ENCODE measurements at places on chromosomes 12 and 14. TPM values are rescaled to one million over a fixed set of nuclear protein-coding genes. Genes with fewer than 3 reads are reported as not detected.

KRT83 gene
- not detected for polyA plus RNA-seq

APOF gene
- not detected for polyA plus RNA-seq

KLRC3 gene
- not detected for polyA plus RNA-seq

ARHGAP9 gene
- polyA plus RNA-seq: 0.15 TPM

SHMT2 gene
- polyA plus RNA-seq: 128 TPM

KRT74 gene
- 0.10 TPM for polyA plus RNA-seq

GALNT4 gene
- polyA plus RNA-seq: 3.4 TPM

PTPRO gene
- polyA plus RNA-seq: 0.14 TPM

FAM186B gene
- polyA plus RNA-seq: 0.13 TPM

ACSM4 gene
- polyA plus RNA-seq: not detected

TRHDE gene
- 0.12 TPM for polyA plus RNA-seq

GRCh38 chr12:2382370-2383155 is 329.8 kb downstream of the CACNA1C start:
- no peak for DNase-seq

- no peak for DNase-seq
Observed at GRCh38 chr12:113174461-113175384, 10.6 kb downstream of the DDX54 start.

DNA sequence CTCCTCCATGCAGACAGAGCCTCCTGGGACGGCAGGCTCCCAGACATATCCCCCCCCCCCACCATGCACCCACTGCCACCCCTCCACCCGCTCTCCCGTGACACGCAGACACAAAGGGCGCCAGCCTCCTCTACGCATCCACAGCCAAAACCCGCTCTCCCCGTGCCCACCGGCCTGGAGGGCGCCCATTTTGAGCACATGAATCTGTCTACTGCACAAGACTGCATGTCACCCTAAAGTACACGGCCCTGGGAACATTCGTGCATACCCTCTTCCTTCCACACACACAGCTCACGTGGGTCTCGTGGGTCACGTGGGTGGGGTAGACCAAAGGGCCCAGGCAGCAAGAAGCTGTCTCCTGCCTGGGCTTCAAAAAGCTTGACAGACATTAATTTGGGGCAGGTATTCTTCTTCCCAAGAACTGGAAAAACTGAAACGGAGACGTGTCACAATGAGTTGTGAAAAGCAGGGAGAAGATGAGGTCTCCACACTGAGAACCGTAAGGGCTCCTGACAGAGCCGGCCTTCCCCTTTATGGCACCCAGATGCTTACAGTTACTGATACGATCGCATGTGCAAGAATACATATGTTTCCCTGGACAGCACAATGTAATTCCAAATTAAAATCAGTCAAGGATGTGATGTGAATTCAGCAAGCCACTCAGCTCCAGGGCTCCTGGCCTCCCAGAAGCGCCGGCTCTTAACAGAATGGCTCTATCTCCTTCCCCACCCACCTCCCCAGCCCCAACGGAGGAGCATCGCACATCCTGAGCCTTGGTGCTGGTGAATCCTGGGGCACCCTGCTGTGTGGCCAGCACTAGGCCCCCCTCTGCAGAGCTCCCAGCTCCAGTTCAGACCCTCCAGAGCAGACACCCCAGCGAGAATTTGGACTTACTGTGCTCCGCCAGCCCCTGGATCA is 1.9 kb downstream of the TGFB3 start:
- DNase-seq: no peak

DNA sequence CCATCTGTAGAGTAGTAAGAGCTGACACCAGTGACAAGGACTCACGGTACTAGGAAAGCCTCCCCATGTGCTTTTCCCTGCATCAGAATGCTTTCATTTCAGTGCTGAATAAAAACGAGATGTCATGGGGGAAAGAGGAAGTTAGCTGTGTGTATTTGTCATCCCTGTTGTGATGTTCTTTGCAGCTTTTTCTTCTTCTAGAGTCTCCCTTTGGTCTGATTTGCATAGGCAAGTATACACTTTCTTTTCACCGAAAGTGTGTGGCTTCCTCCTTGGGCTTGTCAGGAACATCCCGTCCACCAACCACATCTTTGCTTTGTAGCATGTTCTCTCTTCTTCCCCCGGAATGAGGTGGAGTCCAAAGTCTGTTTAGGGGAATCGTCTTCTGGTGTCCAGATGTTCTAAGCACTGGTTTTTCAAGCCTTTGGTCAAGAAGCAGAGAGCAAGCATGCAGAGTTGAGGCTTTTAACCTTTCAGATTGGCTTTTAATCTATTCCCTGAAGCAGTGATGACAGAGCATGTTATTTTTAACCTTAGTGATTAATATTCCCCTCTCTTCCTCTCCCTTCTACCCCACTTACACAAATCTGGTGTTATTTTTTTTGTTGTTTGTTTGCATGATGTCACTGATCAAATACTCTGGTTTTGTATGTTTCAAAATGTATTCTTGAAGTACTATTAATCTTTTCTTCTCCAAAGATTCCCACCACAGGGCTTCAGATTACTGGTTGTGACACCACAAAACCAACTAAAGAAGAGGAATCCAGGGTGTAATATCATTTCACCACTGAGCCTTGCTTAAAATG is 163.4 kb downstream of the SAMD4A start:
- DNase-seq: no peak

GRCh38 chr12:41286426-41286825 is 98.3 kb downstream of the PDZRN4 start:
- DNase-seq: no peak

DNA sequence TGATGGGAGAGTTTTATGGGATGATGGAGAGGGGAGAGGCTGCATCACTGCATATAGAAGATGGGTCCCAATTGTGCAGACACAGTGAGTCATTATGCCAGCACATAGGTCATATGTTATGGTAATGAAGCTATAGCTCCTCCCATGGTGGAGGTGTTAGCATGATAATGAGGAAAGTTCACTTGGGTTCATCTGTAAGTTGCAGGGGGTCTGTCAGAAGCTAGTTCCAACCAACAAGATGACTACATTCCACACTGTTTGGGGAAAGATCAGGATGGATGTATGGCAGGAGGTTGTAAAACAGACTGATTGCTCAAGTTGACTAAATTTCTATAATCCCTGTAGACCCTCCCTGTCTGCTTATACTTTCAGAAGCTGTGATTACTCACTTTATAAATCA is 561.3 kb downstream of the C12orf50 start:
- DNase-seq: no peak

DNA sequence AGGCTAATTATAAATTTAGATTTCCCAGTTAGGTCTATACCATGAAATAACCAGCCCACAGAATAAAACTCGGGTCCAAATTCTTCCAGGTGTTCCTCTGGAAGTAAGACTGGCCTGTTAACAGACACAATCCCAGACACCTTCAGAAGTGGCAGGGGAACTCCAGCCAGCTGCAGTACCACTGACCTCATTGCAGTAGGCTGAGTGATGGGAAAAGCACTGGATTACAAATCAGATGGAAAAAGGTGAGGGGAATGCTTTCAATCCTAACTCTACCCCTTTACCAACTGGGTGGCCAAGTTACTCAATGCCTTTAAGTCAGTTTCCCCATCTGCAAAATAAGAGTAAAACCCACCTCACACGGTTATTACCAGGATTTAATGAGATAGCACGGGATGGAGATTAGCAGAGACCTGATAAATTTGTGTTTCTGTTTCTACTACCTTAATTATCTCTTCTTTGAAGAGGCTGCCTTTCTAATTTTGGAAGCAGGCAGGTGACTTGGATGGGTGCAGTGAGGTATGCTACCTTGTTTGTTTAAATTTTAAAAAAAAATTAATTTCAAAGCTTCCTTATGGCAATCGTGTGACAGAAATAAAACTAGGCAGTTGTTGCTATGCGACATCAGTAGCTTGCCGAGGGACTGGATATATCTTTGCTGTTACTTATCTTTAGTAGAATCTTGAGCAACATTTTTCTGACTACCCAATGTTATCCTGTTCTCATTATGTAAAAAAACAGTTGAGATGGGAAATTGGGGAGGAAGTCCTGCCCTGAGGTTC is 167.3 kb upstream of the GRIN2B start:
- DNase-seq: no peak

DNA sequence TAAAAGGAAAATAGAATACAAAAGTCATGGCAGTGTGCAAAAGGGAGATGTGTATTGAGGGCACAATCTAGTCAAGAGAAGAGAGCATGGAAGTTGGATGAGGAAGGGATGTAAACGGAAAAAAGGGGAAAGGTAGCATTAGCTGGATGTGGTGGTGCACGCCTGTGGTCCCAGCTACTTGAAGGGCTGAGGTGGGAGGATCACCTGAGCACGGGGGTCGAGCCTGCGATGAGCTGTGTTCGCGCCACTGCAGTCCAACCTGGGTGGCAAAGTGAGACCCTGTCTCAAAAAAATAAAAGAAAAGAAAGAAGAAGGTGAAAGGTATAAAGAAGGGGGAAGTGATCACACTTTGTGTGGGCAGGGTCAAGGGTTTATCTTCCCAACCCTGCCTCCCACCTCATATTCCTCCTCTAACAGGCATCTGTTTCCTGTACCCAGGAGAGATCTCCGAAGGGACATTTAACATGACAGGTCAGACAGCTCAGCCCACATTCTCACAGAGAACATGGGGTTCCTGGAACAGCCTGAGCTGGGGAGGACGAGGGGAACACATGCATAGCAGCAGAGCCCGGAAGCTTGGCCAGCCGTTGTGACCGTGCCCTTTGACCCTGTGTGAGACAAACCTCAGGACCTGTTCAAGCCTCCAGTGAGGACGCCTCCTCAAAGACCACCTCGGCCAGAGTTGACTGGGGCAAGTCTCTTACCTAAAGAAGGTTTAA is 8.9 kb downstream of the RNASE11 start:
- no peak for DNase-seq

- DNase-seq: no peak
Observed at GRCh38 chr12:13780453-13780852, 200.9 kb downstream of the GRIN2B start.

DNA sequence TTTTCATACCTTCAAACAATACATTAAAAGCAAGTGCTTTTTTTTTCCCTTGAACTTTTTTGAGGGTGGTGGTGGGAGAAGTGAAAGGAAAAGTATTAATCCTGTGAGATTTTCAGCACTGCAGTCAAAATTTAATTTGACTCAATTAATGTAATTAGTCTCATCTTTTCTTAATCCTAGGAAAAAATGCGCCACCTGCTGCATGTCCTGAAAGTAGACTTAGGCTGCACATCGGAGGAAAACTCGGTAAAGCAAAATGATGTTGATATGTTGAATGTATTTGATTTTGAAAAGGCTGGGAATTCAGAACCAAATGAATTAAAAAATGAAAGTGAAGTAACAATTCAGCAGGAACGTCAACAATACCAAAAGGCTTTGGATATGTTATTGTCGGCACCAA is 52.2 kb downstream of the SPATA7 start:
- no peak for DNase-seq

GRCh38 chr12:109709401-109709991 is 4.1 kb upstream of the FAM222A start:
- DNase-seq: no peak

DNA sequence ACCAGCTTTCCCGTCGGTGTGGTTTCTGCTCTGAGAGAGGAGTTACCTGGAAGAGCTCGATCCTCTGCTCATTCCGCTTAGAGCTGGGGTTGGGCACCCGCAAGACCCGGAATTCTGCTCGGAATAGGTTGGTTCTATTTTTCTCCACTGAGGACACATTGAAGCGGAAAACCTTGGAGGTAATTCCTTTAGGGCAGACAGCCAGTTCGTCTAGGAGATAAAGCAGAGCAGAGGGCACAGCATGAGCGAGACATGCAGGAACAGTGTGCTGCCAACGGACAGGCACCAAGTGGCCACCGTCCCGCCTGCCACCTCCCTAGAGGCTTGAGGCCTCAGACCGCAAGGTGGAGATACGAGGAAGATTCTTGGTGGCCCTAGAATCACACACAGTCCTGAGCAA is 10.3 kb downstream of the TGFB3 start:
- DNase-seq: no peak

DNA sequence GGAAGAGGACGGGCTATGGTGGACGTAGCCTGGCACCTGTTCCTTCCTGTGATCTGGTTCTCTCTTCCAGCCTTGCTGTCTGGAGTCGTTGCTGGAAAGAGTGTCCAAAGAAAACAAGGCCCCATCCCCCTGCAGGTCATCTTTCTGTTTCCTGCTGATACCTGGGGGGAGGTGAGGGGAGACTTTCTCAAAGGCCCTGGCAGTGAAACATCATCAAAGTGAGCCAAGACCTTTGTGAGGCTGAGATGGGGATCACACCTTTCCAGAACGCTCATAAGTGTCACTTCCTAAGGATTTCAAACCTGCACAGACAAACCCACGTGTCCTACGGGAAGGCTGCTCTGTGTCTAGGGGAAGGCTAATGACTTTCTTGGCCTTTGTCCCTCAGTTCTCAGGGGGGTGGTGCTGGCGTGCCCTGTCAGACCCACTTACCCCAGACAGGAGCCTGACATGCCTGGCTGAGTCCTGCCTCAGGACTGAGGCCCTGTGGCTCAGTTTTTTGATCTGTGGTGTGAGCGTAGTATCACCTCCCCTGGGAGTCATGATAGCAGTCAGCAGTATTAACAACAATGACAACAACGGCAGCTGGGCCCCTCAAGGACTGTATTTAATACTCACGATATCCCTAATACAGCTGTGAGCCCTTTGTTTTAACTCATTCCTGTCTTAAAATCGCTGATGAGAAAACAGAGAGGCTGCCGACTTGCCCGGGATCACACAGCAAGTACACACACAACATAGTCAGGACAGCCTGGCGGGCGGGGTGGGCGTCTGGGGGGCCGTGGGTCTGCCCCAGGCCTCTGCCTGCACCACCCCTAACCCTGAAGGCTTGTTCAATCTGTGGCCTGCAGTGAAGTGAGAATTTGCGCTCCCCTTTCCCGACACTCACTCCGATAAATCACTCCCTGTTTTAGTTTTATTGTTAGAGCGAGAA is 235.2 kb downstream of the SLC41A2 start:
- DNase-seq: no peak

DNA sequence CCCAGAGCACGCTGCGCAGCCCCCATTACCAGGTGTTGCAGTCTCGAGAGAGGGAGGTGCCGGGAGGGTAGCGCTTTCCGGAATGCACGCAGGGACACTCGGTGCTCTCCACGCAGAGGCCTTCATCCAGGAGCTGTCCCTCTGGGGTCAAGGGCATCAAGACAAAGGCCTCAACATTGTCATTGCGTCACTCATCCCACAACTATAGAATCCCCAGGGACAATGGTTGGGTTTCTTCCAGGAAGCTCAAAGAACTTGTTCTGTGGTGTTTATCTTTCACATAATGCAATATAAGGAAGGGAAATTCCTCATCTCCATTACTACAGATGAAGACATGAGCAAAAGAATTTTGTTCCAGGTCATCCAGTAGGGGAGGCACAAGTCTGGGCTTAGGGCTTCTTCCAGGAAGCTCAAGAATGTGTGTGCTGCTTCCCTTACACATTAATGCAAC is 52.1 kb downstream of the VWF start:
- no peak for DNase-seq

DNA sequence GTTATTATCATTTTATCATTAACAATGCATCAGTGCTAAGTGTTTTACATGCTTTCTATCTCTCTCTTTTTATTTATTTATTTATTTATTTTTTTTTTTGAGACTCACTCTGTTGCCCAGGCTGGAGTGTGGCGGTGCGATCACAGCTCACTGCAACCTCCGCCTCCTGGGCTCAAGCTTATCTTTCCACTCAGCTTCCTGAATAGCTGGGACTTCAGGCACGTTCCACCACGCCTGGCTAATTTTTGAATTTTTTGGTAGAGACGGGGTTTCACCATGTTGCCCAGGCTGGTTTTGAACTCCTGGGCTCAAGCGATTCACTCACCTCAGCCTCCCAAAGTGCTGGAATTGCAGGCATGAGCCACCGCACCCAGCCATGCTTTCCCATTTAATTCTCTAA is 3.9 kb upstream of the BTG1 start:
- DNase-seq: no peak

GRCh38 chr14:63986789-63987533 is 134.2 kb downstream of the SYNE2 start:
- no peak for DNase-seq

GRCh38 chr14:76236172-76237130 is 84.7 kb downstream of the GPATCH2L start:
- DNase-seq: no peak
